Thoracic aorta (tissue), 2 donors: ENCODE measurements at places on chromosomes 11 and 22.

- no peak for DNase-seq
Observed at GRCh38 chr11:830295-831117, 2.2 kb upstream of the CD151 start.

DNA sequence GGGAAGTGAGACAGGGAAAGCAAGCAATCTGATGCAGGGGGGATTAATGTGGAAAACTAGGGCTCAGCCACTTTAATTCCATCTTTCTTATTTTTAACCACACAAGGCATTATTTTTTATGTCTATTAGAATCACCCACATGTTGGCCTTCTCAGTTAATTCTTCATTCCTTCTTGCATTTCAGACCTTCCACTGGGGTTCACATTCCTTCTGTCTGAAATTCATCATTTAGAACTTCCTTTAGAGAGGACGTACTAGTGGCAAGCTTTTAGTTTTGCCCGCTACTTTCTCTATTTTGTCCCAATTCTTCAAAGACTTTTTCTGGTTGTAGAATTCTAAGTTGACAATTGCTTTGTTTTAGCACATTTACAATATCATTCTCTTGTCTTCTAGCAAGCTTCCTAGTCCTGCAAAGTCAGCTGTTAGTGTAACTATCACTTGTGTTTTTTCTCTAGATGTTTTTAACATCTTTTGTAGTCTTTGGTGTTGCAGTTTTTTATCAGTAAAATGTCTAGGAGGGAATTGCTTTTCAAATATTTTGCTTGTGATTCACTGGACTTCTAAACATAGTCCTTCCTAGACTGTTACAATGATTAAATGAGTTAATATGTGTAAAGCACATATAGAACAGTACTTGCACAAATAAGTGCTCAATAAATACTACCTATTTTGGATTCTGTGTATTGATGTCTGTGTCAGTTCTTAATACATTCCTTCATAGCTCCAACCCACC is 5.5 kb upstream of the NNMT start:
- no peak for DNase-seq

GRCh38 chr11:40204228-40204627 is 1255.2 kb downstream of the LRRC4C start:
- DNase-seq = no peak

DNA sequence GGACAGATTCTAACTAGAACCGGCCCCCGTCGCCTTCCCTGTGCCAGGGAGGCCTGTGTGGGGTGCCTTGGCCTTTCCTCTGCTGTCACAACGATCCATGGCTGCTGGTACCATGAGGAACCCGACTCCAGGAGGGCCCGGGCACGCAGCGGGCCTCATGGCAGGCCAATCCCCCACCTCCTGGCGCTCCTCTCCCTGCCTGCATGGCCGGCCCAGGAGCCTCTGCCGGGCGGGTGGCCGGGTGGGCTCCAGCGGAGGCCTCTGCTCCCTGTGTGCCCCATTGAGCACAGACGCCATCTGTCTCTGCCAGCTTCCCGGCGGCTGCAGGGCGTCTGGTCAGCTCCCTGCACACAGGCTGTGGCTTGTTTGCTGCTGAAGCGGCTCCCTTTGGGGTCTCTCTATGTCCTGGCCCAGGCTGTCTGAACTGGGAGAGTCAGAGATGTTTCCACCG is 86.5 kb downstream of the MYEOV start:
- no peak for DNase-seq

GRCh38 chr11:62452261-62452660 is 33.4 kb downstream of the SCGB1A1 start:
- no peak for DNase-seq

DNA sequence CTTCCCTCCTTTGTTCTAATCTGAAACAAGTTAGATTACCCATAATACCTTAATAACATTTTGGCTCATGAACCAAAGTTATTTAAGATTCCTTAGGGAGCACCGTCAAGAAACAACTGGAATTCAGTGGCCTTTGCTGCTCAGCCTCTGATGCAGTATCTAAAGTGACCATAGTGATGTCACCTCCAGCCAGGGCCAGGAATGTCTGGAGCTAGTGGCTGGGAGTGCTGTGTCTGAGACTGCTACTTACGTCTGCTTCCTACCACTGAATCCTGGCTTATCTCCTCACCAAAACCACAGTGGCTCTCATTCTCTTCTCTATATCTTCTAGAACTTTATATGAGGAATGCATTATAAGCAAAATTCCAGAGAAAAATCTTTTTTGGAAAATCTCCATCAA is 658.0 kb downstream of the DLG2 start:
- DNase-seq = no peak
